H1 (cell line): ENCODE measurements at places on chromosomes 3 and 15. TPM values are rescaled to one million over a fixed set of nuclear protein-coding genes. Genes with fewer than 3 reads are reported as not detected.

The ISLR2 gene
- 0.23 and 0.58 TPM in 2 replicates for total RNA-seq

The CCDC39 gene
- total RNA-seq: 0.34 and 0.80 TPM in 2 replicates

The ADAMTSL3 gene
- total RNA-seq: 0.75 and 1.4 TPM in 2 replicates

The PPP1R14D gene
- not detected in 2 replicates for total RNA-seq

The EIF2A gene
- 87.5 and 91.6 TPM in 2 replicates for total RNA-seq

The SHF gene
- total RNA-seq: 23.9 and 26.7 TPM in 2 replicates

The SLC28A2 gene
- total RNA-seq: not detected in 2 replicates

The SYNPR gene
- 0.54 and 0.99 TPM in 2 replicates for total RNA-seq

The APBA2 gene
- 13.9 and 15.5 TPM in 2 replicates for total RNA-seq

The GADL1 gene
- total RNA-seq: 0.30 and 0.36 TPM in 2 replicates

The SAMMSON gene
- total RNA-seq: not detected in 2 replicates

The CP gene
- total RNA-seq: 2.1 and 2.6 TPM in 2 replicates

The P2RY1 gene
- total RNA-seq: 25.2 and 28.3 TPM in 2 replicates

The ATP13A4 gene
- not detected in 2 replicates for total RNA-seq

The LOXL1 gene
- total RNA-seq: 8.1 and 9.3 TPM in 2 replicates

The CADM2 gene
- total RNA-seq: 20.2 and 20.9 TPM in 2 replicates

The CKMT1A gene
- 33.8 and 35.0 TPM in 2 replicates for total RNA-seq

The HDAC11 gene
- 7.4 and 7.5 TPM in 2 replicates for total RNA-seq

- DNase-seq: no peak
Measured at GRCh38 chr15:60251300-60252070, 146.3 kb downstream of the ANXA2 start.

GRCh38 chr15:81049835-81050234 lies 49.1 kb downstream of the TLNRD1 start:
- no peak for DNase-seq

DNA sequence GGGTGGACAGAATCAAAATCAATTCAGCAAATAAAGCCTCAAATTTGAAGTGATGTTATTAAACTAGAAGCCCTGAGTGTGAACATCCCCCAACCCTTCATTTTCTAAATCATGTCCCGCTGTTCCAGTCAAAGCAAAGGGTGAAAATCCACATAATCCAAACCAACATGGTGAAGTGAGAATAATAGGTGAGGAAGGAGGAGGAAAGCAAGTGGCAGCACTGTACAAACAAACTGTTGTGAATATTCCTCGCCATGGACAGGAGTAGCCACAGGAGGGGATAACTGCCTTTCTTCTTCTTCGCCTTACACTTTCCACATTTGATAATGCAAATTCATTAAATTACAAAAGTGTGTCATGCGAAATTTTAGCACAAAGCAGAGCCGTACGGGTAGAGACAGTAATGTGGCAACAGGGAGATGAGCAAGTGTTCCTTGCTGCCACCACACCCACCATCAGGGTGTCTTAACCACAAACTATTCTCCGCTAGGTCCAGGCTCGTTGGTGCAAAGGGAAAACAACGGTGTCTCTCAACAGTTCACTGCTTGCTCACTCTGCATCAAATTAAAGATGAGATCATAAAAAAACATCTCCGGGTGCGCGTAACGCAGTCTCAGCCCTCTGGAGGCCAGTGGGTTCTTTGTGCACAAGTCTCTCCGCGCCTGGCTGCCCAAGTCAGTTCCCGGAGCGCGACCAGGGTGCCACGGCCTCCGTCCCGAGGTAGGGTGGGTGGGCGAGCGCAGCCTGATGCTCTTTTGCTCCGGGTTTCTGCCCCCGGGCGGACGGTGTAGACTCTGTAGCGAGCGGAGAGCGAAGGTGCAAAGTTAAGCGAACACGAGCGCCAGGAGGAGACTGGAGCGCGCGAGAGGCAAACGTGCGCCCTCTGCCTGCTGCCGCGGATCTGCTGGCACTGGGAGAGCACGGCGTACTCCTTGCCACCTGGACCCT lies 6.7 kb downstream of the EPHA3 start:
- DNase-seq: peak; percentile 88

- no peak for DNase-seq
Measured at GRCh38 chr15:48177383-48177765, 721 bp downstream of the MYEF2 start.

DNA sequence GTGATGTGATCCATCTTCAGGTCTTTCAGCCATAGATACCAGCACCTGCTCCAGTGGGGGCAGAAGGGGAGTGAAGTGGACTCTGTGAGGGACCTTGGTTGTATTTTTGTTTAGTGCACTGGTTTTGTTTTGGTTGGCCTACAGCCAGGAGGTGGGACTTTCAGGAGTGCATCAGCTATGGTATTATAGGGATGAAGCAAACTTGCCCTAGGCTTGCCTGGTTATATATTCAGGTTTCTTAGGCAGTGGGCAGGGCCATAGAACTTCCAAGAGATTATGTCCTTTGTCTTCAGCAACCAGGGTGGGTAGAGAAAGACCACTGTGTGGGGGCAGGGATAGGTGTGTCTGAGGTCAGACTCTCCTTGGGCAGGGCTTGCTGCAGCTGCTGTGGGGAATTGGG lies 337.3 kb upstream of the SGO1 start:
- no peak for DNase-seq

DNA sequence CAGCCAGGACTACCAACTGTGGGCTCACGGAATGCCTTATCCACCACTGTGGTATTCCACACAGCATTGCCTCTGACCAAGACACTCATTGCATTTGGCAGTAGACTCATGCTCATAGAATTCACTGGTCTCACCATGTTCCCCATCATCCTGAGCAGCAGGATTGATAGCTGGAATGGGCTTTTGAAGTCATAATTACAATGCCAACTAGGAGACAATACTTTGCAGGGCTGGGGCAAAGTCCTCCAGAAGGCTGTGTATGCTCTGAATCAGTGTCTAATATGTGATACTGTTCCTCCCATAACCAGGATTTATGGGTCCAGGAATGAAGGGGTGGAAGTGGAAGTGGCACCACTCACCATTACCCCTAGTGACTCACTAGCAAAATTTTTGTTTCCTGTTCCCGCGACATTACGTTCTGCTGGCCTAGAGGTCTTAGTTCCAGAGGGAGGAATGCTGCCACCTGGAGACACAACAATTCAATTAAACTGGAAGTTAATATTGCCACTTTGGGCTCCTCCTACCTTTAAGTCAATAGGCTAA lies 58.6 kb upstream of the CCDC80 start:
- no peak for DNase-seq

- DNase-seq: peak; percentile 88
Measured at GRCh38 chr15:78177447-78177873, 28.3 kb downstream of the IDH3A start.

DNA sequence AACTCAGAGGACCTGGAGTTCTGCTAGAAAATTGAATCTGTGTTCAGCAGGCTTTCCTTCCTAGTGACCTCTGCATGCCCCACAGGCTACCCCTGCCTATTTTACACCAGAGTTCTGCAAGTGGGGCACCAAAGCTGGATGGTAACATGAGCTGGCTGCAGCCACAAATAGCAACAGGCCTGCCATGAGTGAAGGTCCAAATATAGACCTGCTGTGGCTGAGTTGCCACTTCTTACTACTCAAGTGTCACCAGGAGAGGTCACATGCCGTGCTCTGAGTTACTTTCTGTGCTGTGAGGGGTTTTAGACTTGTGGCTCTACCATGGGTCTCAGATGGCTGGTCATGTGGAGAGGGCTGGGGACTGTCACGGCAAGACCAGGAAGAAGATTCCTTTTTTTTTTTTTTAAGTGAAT lies at the start of gene FSD2:
FSD2 (minus strand) TSS at position 76 of the 413 bp plus-strand sequence. CDS start 18,679 bp downstream, outside the sequence.
- DNase-seq: no peak

GRCh38 chr15:67184208-67184925 lies 70.1 kb downstream of the AAGAB start:
- no peak for DNase-seq

DNA sequence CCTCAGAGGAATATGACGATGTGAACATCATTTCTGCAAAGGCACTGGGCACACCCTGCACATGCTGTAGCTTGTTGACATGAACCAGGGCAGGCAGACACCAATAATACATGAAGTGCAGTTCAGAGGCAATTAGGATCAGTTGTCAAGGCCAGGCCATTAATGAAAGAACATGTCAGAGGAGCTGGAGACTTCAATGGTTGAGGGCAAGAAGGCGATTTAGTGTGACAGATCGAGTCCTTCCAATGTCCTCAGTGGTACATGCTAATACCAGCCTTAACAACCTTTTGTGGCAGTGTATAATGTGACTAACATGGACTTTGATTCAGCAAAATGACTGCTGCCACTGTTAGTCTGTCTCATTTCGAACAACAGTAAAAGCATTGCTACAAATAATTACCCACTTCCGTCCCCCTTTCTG lies 205.2 kb upstream of the NANOGP8 start:
- no peak for DNase-seq

DNA sequence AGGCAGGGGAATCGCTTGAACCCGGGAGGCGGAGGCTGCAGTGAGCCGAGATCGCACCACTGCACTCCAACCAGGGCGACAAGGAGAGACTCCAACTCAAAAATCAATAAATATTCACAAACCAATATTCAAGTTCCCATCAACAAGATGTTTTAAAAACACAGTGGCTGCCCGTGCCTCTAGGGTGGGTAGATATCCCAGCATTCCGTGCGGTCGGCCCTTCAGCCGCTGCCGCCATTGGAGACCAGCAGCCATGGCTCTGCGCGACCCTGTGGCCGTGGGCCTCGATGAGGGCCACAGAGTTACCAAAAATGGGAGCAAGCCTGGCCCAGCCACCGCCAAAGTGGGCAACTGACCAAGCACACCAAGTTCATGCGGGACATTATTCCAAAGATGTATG lies 6.7 kb downstream of the ULK4 start:
- no peak for DNase-seq

GRCh38 chr3:139280027-139280671 lies 63.7 kb upstream of the MRPS22 start:
- no peak for DNase-seq

- no peak for DNase-seq
Measured at GRCh38 chr15:62109982-62110851, 43.4 kb downstream of the C2CD4A start.

DNA sequence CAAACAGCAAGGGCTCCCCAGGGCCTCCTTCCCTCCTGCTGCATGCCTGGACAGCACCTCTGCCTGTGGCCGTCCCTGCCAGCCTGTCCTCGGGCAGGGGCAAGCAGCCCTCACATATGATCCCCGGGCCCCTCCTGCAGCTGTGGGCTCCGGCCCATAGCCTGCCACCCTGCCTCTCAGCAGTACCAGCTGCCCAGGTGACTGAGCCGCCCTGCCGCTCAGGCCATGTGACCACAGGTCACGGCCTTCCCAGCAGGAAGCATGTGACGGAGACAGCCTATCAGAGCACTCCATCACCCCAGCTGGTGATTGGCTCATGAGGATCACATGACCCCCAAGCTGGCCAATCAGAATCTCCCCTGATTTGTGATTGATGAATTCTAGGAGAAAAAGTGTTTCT lies 23.9 kb downstream of the ALDH1L1 start:
- DNase-seq: peak; percentile 44

DNA sequence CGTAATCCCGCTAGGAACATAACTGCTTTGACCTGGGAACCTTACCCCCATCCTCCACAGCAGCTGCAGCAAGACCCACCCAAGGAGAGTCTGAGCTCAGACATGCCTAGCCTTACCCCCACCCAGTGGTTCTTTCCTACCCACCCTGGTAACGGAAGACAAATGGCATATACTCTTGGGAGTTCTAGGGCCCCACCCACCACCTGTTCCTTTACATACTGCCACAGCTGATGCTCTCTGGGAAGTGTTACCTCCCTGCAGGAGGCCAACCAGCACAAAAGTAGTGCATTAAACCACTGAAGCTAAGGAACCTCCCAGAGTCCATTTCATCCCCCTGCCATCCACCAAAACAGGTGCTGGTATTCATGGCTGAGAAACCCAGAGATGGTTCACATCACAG lies 50.6 kb upstream of the AZI2 start:
- DNase-seq: no peak

DNA sequence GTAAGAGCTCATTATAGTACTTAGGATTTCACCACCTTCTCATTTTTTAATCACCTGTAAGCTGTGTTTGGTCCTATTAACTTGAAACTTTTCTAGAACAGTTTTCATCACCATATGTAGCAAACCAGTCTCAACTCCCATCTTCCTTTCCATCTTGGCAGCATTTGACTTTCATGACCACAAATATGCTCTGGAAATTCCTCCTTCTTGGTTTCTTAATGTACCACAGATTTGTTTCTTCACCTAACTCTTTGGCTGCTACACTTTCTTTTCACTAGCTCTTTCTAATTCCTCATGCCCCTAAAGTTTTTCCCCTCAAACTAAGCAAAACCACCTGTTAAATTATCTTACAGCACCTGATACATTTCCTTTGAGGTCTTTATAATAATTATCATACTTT lies 13.2 kb upstream of the NMB start:
- DNase-seq: no peak

GRCh38 chr3:111197485-111197884 lies 125.9 kb downstream of the NECTIN3 start:
- DNase-seq: no peak

GRCh38 chr15:84727429-84727828 lies 11.5 kb upstream of the SEC11A start:
- DNase-seq: no peak

- DNase-seq: no peak
Measured at GRCh38 chr3:57598765-57599360, 1.7 kb upstream of the ARF4 start.

DNA sequence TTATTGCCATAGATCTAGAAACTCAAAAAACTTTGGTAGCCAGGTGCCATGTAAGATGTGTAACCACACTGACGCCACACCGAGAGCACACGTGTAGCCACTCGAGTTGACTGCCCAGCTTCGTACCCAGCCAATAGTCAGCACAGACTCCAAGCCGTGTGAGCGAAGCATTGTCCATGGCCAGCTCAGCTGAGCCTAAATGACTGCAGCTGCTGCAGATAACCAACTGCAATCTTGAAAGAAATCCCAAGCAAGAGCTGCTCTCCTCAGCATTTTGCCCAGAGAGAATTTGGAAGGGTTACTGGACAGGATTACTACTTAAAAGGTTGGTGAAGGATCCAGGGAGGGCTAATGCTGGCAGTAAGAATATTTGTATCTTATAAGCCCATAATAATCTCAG lies 193.0 kb upstream of the THRB start:
- DNase-seq: no peak

DNA sequence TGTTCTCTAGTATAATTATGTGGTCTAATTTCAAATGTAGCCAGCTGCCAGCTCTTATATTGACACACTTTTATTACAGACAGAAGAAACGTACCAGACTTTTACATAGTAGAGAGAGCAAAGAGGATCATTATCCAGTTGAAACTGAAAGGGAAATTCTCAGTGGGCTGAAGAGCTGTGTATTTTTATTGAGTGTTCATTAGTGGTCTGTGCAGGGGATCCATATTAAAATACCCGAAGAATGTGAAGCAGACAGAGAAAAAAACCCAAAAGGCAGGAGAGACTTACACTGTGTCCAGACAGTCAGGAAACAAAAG lies 41.3 kb downstream of the MYRIP start:
- DNase-seq: no peak

DNA sequence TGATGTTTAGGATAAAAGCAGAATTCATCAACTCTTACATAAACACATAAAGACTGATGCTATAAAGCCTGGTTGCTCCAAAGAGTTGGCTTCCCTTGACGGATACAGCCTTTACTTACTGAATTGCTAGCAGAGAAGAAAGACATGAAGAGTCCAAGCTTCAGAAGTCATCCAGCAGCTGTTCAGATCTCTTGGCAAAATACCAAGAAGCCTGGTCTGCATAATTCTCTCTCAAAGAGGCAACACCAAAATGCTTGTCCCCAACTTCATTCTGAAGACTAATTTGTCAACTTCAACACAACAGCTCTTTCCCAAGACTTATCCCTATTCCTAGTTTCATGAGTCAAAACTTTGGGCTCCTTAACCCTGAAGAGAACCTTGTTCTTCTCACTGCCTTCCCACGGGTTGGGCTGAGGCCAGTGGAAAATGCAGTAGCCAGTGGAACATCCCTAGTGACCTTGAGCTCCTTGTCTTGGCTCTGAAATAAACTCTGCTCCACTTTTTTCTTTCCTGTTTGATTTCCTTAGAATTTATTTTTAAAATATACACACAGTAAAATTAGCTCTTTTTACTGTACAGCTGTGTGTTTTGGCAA lies 119.2 kb upstream of the THBS1 start:
- no peak for DNase-seq
